ENCODE measurements at places on chromosomes 2 and 18.

- DNase-seq = no peak
Observed at GRCh38 chr2:237967463-237967951, 693 bp downstream of the UBE2F start.

GRCh38 chr18:8468191-8468590 lies 141.0 kb upstream of the RAB12 start:
- DNase-seq = no peak

DNA sequence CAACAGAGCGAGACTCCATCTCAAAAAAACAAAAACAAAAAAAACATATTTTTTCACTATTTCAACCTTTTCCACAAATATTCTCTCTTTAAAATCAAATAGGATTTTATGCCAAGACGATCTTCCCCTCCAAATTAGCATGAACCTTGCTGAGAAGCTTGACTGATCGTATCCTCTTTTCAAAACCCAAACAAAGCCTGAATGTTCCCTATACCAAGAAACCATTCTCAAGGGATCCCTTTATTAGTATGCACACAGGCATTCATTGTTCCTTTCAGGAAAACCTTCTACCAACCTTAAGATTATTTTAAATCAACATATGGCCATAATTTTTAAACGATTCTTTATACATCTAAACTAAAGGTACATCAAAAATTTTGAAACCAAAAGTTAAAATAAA lies 6.3 kb downstream of the SPIRE1 start:
- DNase-seq = no peak

GRCh38 chr2:55156326-55156725 lies 75.8 kb downstream of the CLHC1 start:
- no peak for DNase-seq

- DNase-seq = no peak
Observed at GRCh38 chr18:73254564-73254963, 386.8 kb upstream of the NETO1 start.

DNA sequence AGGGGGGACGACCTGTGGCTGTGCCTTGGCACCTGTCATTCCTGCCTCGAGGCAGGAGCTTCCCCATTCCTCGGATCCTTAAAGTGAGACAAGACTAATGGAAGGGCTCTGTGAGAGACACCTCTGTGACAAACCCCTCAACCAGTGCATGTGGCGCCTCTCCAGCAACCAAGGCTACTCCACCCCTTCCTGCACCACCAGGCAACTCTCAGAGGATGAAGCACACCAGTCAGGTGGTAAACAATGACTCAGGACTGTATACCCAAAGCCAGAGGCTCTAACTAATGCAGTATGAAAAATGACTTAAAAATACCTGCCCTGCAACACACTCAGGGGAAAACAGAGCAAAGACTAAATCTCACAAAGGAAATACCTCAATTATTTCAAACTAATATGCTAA lies 136.9 kb downstream of the UXS1 start:
- DNase-seq = peak; percentile 19

DNA sequence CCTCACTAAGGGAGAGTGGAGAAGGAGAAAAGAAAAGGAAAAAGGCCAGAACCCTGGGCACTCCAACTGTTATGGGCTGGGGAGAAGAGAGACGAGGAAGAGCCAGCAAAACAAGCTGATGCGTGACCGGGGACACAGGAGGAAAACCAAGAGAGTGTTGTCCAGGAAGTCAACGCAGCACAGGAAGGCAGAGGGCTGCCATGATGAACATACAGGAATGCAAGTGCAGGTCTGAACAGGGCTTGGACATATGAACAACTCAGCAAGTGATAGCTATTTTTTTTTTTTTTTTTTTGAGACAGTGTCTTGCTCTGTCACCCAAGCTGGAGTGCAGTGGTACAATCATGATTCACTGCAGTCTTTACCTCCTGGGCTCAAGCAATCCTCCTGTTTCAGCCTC lies 28.4 kb downstream of the SIX3 start:
- no peak for DNase-seq

DNA sequence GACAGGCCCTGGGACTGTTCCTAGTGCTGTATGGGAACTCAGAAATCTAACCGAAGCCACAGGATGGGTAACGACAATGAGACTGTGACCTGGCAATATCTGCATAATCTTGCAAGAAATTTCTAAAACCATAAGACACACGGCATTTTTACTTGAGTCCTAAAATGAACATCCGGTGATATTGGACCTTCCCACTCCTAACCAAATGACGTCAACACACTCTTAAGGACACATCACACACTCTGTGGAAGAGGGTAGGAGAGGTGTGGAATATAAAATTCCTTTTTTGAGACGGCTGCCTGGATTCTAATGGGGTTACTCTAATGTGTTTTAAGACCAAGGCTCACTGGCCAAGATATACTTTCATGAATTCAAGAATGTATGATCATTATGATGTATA lies 195.9 kb downstream of the SLC8A1 start:
- no peak for DNase-seq

- no peak for DNase-seq
Observed at GRCh38 chr2:236656721-236657120, 87.1 kb downstream of the ACKR3 start.

GRCh38 chr2:191597186-191597751 lies 80.7 kb upstream of the NABP1 start:
- no peak for DNase-seq

DNA sequence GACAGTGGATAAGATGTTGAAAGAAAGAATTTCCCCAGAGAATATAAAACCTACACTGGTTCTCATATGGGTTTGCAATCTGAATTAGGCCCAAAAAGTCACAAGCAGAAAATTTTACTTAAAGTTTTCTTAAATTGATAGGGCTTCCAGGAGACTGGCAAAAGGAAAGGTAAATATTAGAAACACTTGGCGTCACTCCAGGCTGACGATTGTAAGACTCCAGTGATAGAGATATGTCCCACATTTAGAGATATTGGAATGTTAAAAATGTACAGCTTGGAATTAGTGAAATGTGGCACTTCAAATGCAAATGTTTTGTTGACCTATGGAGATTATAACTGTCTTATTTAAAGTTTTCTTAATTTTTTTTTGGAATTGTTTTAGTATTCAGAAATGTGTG lies 14.0 kb downstream of the YIPF4 start:
- no peak for DNase-seq

GRCh38 chr2:16495509-16496208 lies 170.0 kb downstream of the CYRIA start:
- DNase-seq = no peak

DNA sequence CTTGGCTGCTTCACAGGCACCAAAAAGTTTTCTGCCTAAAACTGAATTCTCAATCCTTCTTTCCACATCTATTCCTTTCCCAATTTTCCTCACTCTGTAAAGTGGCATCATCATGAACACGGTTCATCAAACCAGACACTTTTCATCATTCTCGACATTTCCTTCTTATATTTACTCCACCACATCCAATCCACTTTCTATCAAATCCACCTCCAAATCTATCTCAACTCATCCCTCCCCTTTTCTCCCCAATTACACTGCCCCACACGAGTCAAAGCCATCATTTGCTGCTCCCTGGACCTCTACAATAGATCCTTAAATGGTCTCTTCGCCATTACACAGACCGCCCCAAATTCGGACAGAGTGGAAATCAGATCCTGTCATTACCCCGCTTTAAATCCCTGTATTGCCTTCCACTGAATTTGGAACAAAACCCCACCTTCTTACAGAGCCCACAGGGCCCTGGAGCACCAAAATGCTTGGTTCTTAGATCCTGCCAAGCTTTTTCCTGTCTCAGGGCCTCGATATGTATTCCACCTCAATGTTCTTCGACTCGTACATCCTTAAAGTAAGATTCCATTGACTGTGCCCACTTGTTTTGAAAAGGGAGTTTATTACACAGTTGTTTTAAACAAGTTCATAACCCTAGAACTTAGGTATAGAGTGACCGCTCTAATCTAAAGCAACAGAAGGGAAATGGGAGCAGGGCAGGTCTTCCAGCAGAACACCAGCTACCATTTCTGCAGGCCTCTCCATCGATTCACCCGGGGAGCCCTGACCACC lies 856 bp downstream of the ACAA2 start:
- no peak for DNase-seq

Measured in stimulated activated CD8-positive, alpha-beta memory T cell treated with anti-CD3 and anti-CD28 coated beads, Interleukin-2, amount 100 ng/mL, for 48 hours (primary cell).